Suppressor macrophage treated with lipopolysaccharide for 4 hours (primary cell): ENCODE measurements at places on chromosomes 13 and 19.

DNA sequence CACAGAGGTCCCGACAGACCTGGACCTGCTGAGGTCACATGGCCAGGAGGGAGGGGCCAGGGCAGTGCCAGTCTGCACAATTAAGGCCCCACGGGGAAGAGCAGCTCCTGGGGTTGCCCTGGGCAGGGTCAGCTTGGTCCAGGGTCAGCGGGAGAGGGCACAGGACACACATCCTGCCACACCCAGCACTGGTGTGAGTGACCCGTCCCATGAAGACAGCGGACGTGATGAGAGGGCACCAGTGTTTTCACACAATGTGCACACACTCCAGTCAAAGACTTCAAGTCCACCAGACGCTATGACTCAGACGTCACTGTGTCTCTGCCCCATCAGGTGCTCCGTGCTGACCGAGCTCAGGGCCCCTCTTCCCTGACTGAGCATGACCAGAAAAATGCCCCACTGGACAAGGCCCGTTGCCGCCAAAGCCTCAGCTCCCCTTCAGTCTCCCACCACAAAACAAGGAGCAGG is 4.2 kb downstream of the TMEM259 start:
- DNase-seq, result no peak

DNA sequence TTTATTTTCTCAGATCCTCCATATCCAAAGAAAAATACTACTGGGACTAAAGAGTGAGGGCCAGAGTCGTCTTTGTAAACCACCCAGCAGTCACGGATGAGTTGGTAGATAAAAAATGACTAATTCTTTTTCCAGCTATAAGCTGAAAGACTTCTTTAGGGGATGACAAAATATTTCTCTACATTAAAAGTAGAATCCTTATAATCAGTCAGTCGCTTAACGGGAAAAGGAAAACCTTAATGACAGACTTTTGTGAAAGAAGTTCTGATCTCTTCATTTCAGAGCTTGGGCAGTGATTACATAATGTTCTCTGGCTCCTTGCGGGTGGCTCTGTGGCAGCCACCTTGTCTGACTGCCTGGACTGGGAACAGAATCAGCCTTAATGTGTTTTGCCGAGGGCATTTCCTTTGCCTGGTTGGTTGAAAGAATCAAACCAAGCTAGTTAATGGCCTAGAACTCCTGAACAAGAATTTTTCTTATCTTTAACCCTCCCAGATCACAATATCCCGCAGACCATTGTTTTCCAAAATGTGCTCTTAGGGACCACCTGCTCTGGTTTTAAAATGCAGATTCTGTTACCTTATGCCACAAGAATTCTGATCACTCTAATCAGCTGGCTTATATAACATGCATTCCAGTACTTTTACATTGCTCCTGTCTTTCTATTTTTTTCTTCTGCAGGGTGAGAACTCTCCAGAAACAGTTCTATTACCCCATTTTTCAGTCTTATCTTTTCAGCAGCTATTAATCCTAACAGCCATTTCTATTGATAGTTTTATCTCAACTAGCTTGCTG is 2.5 kb downstream of the ITM2B start:
- DNase-seq, result peak; percentile 40

GRCh38 chr19:29259153-29259552 is 46.2 kb upstream of the UQCRFS1 start:
- no peak for DNase-seq

GRCh38 chr19:19662344-19662743 is 1.1 kb downstream of the ATP13A1 start:
- DNase-seq, result peak; percentile 3

DNA sequence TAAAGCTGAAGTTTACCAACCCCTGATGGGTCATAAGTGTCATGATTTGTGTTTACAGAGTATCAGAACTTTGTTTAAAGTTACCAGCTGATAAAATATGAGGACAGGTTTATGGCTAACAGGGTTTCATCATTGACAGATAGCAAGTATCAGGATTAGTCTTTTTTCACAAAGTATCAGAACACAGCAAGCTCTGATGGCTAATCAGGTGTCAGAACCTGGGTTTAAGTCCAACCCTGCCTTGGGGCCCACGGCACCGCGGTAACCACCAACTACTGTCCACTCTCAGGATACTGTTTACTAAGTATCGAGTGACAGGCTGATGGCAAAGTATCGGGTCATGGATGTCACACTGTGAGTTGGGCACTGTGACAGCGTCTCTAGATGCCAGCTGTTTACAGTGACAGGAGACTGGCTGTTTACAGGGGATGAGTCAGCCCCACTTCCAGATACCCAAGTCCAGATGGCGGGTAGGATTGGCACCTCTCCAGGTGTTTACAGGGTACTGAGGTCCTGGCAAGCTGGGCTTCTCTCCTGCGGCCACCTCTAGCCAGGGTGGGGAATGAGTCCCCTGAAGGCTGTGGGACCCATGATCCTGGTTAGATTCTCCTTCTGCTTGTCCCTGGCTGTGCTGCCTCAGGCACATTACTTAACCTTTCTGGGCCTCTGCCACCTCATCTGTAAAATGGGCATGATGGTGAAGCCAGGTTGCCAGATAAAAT is 21.8 kb downstream of the ARRDC2 start:
- DNase-seq, result no peak

DNA sequence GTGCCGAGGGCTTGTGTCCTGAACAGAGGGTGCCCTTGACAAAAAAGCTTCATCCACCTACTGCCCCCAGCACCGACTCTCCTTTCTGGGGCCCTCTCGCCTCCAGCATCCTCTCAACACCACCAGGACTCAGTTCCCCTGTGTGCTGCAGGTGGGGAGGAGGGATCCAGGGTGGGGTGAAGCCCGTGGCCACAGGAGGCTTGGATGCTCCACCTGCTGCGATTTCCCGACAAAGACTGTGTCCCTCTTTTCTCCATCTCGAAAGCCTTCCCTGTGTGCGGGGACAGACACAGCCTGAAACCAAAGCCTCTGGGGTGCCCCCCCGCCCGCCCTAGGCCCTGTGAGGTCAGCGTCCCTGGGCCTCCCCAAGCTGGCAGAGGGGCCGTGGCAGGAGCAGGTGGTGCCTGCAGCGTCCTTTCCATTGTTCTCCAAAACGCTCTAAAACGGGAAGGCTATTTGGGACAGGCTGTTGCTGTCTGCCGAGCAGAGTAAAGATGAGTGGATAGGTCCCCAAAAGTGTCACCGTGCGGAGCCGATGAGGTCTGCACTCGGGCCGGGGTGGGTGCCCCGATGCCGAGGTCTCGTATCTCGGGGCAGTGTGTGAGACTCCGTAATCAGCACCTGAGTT is 185.7 kb downstream of the PTPRS start:
- no peak for DNase-seq

DNA sequence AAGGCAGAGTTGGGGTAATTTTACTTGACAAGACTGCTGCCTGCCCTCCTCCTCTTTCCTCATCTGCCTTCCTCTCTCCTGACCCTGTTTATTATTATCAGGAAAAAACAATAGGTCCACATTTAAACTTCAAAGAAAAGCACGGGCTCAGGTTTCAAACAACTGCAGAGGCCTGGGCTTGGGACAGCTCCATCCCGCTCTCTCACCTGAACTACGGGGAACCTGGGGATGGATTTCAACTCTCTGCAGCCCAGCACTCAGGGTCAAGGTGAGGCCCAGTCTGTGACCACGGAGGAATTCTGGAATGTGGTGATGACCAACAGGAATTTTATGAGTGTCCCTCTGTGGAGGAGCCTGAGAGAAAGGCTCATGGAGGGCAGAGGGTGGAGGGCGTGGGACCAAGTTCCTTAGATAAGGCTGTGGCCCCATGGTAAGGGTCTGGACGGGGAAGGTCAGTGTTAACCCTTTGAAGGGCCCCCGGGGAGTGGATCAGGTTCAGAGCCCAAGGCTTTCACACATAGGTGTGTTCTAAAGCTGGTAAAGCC is 220.8 kb upstream of the MAB21L1 start:
- no peak for DNase-seq

DNA sequence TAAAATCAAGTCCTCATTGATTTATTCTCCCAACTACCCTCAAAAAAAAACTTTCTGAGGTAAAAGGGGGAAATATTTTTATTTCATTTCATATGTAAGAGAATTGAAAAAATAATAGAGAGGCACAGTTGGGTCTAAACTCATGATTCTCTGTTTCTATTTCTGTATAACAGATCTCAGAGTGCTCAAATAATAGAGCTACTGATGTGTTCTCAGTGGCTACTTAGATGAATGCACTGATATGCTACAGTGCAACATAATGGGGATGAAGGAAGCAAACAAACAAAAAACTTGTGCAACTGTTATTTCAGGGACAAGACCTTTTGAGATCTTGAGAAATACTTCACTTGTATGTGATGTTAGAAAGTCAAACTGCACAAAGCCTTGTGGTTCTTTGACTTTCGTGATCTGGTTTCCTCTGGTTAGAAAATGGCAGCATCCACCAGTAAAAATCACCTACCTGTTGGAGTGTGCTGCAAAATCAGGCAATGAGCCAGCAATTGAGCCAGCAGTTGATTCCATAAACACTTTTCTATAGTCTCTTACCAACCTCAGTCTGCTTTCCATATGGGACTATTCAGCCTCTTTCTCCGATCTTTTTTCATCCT is 9.7 kb upstream of the DACH1 start:
- no peak for DNase-seq

- DNase-seq, result no peak
Measured at GRCh38 chr19:2254064-2254872, 1.9 kb downstream of the JSRP1 start.

DNA sequence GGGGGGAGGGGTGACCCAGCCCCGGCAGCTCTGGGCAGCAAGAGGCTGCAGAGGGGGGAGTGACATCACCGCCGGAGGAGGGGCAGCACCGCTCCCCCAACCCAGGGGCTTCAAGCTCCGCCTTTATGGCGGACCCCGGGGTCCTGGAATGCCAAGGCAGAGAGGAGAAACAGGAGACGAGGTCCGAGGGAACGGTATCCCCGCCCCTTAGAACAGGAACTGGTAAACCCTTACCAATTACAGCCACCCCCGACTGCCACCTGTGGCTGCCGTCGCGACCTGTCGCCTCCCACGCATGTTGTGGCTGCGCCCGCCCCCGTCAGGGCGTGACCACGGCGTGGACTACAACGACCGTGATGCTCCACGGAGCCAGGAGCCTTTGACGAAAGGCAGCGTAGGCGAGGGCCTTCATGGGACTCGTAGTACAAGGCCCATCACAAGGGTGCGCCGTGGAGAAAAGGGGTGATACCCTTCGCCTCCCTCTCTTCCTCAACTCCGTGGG is 4.1 kb upstream of the KCNC3 start:
- DNase-seq, result peak; percentile 93

DNA sequence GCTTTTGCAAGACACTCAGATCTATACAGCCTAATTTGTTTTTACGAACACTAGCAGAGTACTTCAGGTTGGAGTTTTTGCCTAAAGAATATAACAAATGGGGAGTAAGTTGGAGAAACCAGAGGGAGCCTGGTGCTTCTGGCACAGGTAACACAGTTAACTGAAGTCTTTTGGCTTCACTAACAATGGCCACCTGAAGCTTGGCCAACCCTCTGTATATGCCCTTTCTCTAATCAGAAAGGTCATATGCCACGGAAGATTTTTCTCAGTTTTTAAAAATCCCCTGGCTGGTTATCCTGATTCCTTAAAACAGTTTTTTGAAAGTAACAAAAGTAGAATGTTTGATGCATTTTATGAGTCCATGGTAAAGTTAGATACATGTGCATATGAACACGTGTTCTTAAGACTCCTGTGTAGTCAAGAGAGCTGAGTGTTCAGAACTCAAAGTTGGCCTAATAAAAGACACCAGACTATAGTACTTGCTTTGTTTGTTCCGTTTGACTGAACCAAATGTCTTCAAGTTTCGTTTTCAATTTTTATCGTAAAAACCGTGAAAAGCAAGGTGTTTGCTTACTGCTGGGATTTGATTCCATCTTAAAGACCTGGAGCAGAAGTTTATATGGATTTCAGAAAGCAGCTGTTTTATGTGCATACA is 137.5 kb downstream of the KCNRG start:
- DNase-seq, result no peak

GRCh38 chr19:39727070-39727800 is 10.6 kb downstream of the CLC start:
- no peak for DNase-seq

DNA sequence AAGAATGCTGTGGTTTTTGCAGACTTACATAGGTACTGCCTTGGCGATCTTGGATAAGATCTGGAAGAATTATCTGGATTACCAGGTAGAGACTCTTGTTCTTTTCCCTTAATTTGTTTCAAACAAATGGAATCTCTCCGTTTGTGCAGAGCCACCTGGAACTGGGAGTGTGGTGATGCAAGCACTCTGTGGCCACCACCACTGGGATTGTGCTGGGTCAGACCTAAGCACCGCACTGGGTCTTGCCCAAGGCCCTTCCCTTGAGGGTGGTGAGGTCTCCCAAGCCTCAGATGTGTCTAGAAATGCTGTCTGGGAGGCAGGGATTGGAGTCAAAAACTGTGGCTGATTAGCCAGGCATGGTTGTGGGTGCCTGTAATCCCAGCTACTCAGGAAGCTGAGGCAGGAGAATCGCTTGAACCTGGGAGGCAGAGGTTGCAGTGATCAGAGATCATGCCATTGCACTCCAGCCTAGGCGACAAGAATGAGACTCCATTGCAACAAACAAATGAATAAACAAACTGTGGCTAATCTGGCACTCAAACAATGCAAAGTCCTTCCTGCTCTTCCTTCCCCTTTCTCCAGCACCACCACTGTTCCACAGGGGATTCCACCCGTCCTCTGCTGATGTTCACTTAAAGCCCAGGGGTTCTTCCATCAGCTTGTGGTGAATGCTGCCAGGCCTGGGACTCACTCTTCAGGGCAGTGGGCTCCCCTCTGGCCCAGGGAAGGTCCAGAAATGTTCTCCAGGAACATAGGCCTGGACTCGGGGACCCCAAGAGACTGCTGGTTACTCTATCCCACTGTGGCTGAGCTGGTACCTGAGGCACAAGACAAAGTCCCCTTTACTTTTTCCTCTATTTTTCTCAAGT is 10.8 kb upstream of the CEACAM1 start:
- no peak for DNase-seq

GRCh38 chr13:32010136-32010535 is 21.4 kb upstream of the FRY start:
- DNase-seq, result no peak

GRCh38 chr19:35224681-35225571 is 3.6 kb downstream of the FAM187B start:
- DNase-seq, result no peak

GRCh38 chr19:49861107-49861506 is 6.3 kb downstream of the PNKP start:
- no peak for DNase-seq

- no peak for DNase-seq
Measured at GRCh38 chr13:113327391-113327765, 30.3 kb downstream of the LAMP1 start.

DNA sequence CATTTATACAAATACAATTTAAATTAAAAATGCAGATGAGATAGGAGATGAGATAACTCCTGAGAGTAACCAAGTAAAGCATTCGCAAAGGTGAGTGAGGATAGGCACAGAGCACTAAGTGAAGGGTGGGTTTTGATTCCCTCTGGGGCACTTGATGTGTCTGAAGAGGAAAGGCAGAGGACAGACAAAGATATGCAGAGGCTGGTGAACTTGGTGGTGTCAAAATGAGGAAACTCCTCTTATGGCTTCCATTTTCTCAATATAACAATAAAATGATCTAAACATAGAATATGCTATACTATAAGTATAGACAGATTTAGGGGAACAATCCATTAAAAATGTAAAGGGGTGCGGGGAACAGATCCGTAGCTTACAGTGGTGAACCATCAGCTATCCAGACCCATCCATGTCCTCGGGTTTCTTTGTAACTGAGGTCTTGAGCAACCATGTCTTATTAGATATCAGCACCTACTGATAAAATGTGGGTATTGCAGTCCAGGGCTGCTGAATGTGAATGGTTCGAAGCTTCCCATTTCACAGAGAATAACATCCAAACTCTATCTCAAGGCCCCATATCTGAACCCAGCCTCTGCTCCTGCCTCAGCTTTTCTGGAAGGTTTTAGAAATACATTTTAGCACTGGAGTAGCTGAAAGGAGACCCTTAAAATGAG is 73.9 kb upstream of the SLC10A2 start:
- DNase-seq, result no peak
